ENCODE measurements at places on chromosomes 16 and 17. TPM values are rescaled to one million over a fixed set of nuclear protein-coding genes. Genes with fewer than 3 reads are reported as not detected.

TTYH2 gene
- total RNA-seq, result 7.7 TPM

DNA sequence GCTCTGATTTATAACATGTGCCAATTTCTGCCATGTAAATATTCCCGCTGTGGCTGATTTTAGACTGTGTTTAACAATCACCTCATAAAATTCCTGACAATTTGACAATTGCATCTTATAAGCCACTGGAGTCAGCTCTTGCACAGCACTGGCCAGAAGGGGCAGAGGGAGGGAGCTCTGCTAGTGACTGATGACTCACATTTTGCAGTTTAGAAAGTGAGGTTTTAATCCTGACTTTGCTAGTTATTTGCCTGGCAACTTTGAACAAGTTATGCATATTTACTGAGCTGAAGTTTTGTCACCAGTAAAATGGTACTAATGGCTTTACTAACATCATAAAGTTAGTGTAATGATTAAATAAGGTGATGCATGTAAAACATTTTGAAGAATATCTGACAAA is 452.3 kb downstream of the CNTNAP4 start:
- H3K4me3 ChIP-seq, result no peak overlapping the region
- H3K27me3 ChIP-seq, result no peaks in the 10 kb centered on the region
- no peaks in the 10 kb centered on the region for H3K36me3 ChIP-seq
- no peak for DNase-seq
- no peak overlapping the region for H3K27ac ChIP-seq

DNA sequence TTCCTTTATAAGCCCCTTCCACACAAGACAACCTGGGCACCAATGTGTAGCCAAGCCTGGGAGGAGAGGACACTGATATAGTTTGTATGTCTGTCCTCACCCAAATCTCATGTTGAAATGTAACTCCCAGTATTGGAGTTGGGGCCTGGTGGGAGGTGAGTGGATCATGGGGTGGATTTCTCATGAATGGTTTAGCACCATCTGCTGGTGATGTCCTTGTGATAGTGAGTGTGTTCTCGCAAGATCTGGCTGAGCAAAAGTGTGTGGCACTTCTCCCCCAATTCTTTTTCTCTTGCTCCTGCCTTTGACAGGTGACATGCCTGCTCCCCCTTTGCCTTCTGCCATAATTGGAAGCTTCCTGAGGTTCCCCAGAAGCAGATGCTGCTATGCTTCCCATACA is 135.8 kb downstream of the USP31 start:
- no peak overlapping the region for H3K27ac ChIP-seq
- H3K4me3 ChIP-seq, result no peak overlapping the region
- no peaks in the 10 kb centered on the region for H3K27me3 ChIP-seq
- DNase-seq, result no peak
- H3K4me1 ChIP-seq, result no peaks in the 10 kb centered on the region

DNA sequence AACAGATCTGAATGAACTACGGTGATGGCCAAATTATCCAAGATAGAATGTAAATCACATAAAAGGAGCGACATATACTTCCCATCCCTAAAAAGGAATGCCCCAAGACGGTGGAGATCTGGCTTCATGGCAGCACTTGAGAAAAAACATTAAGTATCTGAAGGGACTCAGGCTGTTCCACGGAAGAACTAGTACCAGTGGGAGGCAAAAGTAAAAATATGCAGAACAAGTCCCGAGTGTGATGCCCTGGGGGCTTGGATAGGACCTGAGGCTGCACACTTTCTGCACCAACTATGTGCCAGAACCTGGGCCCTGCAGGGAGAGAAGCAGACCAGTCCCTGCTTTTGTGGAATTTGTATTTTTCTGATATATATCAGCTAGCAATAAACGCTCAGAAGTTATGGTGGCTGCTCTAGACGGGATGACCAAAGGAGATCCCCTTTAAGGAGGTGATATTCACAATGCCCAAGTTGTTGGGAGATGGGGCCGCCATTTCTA is 539 bp upstream of the CKLF start:
- peak overlapping the region; percentile 87 for H3K4me3 ChIP-seq
- DNase-seq, result no peak
- peaks cover 76% of the 10 kb centered on the region for H3K4me1 ChIP-seq
- H3K36me3 ChIP-seq, result no peaks in the 10 kb centered on the region
- no peaks in the 10 kb centered on the region for H3K27me3 ChIP-seq
- peak overlapping the region; percentile 92 for H3K27ac ChIP-seq

- no peak overlapping the region for H3K4me3 ChIP-seq
- no peak overlapping the region for H3K27ac ChIP-seq
- no peaks in the 10 kb centered on the region for H3K27me3 ChIP-seq
- H3K4me1 ChIP-seq, result no peaks in the 10 kb centered on the region
These were observed 441.6 kb upstream of the HSBP1 start for GRCh38 chr16:83366228-83366627.

GRCh38 chr17:1181753-1182137 is 2.0 kb upstream of the ABR start:
- no peaks in the 10 kb centered on the region for H3K36me3 ChIP-seq
- DNase-seq, result no peak
- no peaks in the 10 kb centered on the region for H3K27me3 ChIP-seq
- H3K27ac ChIP-seq, result no peak overlapping the region

DNA sequence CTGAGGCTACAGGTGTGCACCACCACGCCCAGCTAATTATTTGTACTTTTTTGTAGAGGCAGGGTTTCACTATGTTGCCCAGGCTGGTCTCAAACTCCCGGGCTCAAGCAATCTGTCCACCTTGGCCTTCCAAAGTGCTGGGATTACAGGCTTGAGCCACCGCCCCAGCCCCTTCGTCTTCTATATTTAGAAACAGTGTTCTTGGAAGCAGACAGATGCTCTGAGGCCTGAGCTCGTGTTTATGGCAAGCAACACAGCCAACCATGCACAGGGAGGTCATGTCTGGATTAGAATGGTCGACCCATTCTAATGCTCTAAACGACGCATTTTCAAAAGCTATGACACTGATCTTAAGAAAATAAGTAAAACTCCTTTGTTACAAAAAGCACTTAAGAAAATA is 16.6 kb downstream of the TMEM204 start:
- H3K27me3 ChIP-seq, result no peaks in the 10 kb centered on the region
- H3K4me3 ChIP-seq, result no peak overlapping the region
- no peak for DNase-seq
- peaks cover 90% of the 10 kb centered on the region for H3K36me3 ChIP-seq
- H3K27ac ChIP-seq, result peak overlapping the region; percentile 41

DNA sequence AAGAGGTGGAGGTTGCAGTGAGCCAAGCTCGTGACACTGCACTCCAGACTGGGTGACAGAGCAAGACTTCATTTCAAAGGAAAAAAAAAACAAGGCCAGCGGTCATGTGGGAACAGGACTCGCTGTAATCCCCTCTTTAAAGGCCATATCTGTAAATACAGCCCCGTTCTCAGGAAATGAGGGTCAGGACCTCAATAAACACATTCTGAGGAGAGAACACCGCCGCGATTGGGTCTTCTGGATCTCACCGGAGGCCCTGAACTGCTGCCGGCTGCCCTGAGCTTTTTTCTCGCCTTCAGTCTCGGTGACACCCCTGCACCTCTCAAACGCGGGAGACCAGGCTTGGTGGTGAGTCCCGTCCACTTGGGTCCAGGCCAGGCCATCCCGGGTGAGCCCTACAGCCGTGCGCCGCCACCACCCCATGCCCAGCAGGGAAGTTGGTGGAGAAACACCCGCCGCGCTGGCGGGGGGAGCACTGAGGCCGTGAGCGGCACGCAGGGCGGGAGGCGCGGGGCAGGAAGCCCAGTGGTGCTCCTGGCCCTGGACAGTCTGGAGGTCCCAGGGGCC is 28.4 kb downstream of the SLC25A10 start:
- no peak overlapping the region for H3K27ac ChIP-seq
- H3K4me3 ChIP-seq, result peak overlapping the region; percentile 6
- DNase-seq, result peak; percentile 47
- H3K36me3 ChIP-seq, result no peaks in the 10 kb centered on the region
- peaks cover 14% of the 10 kb centered on the region for H3K27me3 ChIP-seq

GRCh38 chr17:81253358-81254131 is 14.4 kb downstream of the NDUFAF8 start:
- no peak overlapping the region for H3K27ac ChIP-seq
- H3K27me3 ChIP-seq, result no peaks in the 10 kb centered on the region
- H3K4me3 ChIP-seq, result no peak overlapping the region

DNA sequence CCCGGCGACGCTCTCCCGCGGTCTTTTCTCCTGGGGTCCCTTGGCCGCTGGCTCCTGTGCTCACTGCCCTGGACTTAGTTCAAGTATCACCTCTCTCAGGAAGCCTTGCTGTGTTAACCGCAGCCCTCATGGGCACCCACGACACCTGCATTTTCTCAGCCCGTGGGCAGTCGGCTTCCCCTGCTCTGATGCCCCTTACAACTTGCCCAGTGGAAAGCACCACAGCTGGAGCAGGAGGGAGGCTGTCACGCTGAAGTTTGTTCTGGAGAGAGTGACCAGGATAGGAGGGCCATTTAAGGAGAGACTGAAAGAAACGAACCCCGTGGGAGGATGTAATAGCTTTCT is 395 bp downstream of the STXBP4 start:
- peak overlapping the region; percentile 85 for H3K27ac ChIP-seq
- H3K4me3 ChIP-seq, result peak overlapping the region; percentile 84
- H3K27me3 ChIP-seq, result no peaks in the 10 kb centered on the region
- H3K4me1 ChIP-seq, result peaks cover 22% of the 10 kb centered on the region
- no peak for DNase-seq
- peaks cover 12% of the 10 kb centered on the region for H3K36me3 ChIP-seq

GRCh38 chr16:79767421-79768275 is 167.1 kb upstream of the MAF start:
- no peak for DNase-seq
- peak overlapping the region; percentile 41 for H3K4me3 ChIP-seq

DNA sequence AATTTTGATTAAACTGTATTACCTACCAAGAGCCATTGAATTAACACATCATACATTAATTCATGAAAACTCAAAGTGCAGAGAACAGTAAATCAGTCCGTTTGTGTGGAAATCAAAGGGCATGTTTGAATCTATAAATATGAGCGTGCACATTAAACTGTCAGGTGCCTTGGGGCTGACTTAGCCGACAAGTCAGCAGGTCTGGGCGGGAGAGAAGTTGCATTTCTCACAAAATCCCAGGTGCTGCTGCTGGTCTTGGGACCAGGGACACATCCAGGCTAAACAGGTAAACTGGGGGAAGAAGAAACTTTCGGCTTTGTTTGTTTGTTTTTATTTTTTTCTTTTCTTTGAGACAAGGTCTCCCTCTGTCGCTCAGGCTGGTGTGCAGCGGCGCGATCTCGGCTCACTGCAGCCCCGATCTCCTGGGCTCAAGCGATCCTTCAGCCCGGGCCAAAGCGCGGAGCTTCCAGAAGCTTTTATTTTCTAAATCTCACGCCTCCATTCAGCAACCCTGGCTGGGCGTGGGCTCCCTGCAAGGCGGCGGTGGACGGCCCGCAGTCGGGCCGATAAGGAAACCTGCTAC is 213.9 kb downstream of the MRTFB start:
- peak overlapping the region; percentile 81 for H3K27ac ChIP-seq
- peaks cover 16% of the 10 kb centered on the region for H3K4me1 ChIP-seq
- DNase-seq, result peak; percentile 79
- H3K27me3 ChIP-seq, result no peaks in the 10 kb centered on the region
- peak overlapping the region; percentile 79 for H3K4me3 ChIP-seq

DNA sequence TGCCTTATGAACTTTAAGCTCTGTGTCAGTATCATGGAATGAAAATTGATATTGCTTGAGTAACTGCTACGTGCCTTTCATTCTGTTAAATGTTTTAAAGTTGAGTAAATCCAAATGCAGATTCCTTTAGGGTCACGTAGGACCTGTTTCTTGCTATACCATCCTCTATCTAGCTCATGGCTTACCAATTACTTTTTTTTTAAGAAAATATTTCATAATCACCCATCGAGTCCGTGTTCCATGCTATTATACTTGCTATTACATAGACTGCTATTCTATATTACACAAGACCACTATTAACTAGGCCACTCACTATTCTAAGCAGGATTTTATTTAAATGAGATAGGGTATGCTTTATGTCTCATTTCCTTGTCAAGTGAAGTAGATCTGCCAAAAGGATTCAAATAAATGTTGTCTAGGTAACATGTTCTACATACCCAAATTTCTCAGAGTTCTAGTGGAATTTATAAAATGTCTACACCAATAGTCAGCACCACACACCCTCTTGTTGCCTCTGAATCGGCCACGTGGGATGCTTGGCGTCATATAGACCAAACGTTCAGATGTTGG is 11.9 kb downstream of the ANKFN1 start:
- H3K27me3 ChIP-seq, result no peaks in the 10 kb centered on the region
- no peak overlapping the region for H3K4me3 ChIP-seq
- no peaks in the 10 kb centered on the region for H3K4me1 ChIP-seq
- DNase-seq, result no peak
- H3K36me3 ChIP-seq, result no peaks in the 10 kb centered on the region
- H3K27ac ChIP-seq, result no peak overlapping the region

- DNase-seq, result no peak
- no peak overlapping the region for H3K27ac ChIP-seq
- H3K36me3 ChIP-seq, result no peaks in the 10 kb centered on the region
- no peak overlapping the region for H3K4me3 ChIP-seq
- no peaks in the 10 kb centered on the region for H3K4me1 ChIP-seq
- H3K27me3 ChIP-seq, result no peaks in the 10 kb centered on the region
These were observed 236.7 kb upstream of the TOX3 start for GRCh38 chr16:52783616-52784015.

LHX1 gene
- not detected for total RNA-seq

Data from lower lobe of right lung (tissue), 2 donors.